ENCODE measurements at places on chromosomes 7 and 10.

GRCh38 chr7:35522697-35523096 lies 172.2 kb downstream of the HERPUD2 start:
- no peak for DNase-seq

DNA sequence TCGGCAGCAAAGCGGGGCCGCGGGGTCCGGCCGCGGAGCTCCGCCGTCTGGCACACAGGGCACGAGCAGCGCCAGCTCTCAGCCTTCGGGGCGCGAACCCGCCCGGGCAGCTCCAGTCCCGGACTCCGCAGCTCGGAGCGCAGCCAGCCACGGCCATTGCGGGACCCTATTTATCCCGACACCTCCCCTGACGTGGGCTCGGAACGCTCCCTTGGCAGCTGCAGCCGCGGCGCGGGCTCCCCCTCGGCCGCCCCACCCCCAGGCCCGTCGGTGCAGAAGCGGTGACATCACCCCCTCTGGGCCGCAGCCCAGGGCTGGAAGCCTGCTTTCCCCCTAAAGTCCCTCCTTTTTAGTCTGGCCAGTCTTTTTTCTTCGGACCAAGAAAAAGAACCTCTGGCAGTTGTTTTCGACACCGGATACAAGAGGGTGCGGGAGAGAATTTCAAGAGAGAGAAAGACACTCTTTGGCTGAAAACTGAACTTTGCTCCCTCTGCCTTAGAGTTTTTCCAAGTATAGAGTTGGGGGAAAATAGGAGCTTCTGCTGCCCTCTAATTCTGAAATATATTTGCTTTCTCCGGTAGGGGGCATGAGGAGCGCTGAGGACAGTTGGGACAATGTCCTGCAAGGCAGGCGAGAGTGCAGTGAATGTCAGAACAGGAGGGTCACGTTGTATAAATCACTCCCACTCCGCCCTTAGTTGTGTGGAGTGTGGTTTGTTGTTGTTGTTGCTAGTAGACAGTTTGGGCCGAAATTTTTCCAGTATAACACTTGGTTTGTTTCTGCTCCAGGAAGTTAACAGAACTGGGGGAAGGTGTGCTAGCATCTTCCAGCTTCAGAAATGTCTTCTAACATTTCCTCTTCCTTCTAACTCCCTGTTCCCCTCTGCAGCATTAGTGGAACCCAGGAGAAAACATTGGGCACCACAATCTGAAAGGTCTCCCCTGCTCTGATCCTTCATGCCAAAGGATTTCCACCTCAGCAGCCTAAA lies at the start of gene SFRP4:
SFRP4 (minus strand) TSS at position 145 of the 988 bp plus-strand sequence. CDS start 280 bp downstream, outside the sequence.
- DNase-seq: no peak

DNA sequence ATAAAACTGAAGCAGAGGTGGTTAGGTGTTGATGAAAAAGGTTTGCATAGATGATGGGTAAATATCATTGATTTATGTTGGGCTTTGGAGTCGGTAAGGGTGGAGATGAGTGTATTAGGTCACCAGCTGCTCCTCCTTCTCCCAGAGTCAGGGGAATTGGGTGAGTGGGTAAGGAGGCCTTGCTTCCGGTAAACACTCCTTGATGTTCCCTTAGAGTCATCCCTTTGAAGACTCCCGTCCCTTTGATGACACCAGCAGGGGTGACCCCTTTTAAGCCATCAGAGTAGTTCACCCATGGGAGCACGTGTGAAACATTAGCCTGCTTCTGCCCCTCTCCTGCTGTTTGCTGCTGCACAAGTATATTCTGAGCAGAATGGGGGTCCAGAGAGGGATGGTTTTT lies 92.2 kb upstream of the DKK1 start:
- DNase-seq: no peak

- DNase-seq: no peak
Measured at GRCh38 chr7:154785898-154786297, 217.0 kb downstream of the PAXIP1 start.

DNA sequence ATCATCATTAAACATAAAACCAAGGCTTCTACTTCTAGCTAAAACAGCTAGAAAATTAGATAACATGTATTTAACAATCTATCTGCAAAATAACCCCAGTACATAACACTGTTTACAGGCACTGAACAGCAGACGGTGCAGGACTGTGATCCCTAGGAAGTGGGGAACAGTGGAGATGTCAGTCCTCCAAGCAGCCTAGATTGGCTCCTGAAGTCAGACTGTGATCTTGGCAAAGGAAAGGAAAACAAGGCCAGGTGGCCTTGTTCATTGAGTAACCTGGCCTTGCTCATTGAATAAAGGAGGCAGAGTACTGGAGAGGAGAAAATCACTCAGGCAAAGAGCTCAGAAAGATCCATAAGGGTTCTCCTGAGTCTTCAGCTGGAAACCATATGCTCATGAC lies 77.7 kb upstream of the DIP2C start:
- no peak for DNase-seq

GRCh38 chr10:10196701-10197100 lies 821.0 kb upstream of the CELF2 start:
- no peak for DNase-seq

DNA sequence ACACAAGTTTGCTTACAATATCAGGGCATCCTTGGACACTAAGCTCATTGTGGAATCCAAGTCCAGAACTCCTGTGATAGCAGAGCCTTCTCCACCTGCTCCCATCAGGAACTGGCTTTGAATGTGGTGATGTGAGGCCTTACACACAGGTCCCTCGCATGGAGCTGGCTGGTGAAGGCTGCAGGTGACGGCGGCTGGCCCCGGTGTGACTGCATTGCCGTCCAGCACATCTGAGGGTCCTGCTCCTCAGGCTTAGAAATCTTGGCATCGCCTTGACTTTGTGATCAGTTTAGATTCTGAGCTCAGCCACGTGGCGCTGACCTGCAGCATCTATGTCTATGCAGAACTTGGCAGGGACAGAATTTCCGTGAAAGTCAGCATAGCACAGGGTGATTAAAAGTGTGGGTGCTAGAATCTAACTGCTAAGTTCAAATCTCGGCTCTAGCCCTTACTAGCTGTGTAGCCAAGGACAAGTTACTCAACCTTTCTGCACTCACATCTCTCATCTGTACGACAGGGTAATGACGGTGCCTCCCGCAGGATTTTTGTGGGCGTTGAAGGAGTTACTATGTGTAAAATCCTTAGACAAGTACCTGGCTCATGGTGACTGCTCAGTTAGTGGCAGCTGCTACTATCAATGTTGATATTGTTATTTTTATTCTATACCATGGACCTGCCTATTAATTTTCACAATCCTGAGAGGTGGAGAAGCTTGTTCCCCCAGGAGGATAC lies 26.6 kb downstream of the HKDC1 start:
- no peak for DNase-seq

GRCh38 chr10:23174074-23174976 lies 17.8 kb upstream of the PTF1A start:
- DNase-seq: no peak

DNA sequence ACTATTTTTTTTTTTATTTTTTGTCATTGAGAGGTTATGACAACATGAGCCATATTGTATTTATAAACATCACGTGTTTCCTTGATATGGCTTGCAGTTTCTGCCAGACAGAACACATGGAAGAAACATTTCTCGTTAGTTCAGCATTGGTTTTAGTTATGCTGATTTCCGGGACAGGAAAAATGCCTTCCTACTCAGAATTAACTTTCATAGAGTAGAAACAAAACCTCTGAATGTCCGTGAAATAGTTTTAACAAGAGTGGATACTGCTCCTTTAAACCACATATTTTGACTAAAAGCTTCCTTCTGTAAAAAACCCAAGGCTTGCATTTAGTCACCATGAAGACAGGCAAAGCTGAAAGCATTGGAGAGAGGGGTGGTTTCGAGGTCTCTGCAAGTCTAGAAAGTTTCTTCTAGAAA lies 240.4 kb downstream of the KIAA1217 start:
- DNase-seq: no peak

- no peak for DNase-seq
Measured at GRCh38 chr7:141575654-141576448, 24.6 kb downstream of the AGK start.

DNA sequence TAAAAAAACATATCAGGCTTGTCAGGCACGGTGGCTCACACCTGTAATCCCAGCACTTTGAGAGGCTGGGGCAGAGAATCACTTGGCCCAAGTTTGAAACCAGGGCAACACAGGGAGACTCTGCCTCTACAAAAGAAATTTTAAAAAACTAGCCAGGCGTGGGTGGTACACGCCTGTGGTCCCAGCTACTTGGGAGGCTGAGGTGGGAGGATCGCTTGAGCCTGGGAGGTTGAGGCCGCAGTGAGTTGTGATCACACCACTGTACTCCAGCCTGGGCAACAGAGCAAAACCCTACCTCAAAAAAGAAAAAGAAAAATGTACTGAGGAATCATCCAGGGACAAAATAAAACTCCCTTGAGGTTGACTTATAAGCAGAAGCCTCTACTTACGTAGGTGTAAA lies 149.9 kb upstream of the KLF14 start:
- no peak for DNase-seq

- no peak for DNase-seq
Measured at GRCh38 chr10:3372281-3372680, 199.7 kb upstream of the PITRM1 start.

DNA sequence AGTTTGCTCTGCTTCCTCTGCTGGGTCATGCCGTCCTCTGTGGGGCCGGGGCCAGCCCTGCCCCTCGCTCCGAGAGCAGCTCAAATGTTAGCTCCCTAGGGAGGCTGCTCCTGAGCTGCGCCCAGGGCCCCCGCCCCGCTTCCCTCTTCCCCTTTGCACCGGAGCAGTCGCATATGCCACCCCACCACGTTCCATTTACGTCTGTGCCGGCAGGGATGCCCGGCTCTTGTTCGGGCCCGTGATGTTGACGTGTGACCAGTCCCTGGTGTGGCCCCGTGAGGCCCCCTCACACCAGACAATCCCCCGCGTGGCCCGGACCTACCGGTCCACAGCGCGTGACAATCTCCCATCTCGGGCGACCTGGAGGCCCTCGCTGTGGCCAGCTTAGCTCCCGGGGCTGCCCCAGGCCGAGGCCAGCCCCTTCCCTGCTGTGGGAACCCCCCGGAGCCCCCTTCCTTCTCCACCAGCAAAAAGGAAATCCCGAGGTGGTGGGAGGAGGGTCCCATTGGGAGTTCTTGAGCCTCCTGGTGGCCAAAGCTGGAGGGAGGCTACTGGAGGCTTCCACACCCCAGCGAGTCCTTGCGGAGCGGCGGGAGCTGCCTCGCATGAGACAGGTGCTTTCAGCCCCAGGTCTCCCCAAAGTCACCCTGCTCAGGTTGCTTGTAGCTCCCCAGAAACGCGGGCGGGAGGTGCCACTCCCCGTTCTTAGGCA lies 15.2 kb downstream of the FAM20C start:
- no peak for DNase-seq

DNA sequence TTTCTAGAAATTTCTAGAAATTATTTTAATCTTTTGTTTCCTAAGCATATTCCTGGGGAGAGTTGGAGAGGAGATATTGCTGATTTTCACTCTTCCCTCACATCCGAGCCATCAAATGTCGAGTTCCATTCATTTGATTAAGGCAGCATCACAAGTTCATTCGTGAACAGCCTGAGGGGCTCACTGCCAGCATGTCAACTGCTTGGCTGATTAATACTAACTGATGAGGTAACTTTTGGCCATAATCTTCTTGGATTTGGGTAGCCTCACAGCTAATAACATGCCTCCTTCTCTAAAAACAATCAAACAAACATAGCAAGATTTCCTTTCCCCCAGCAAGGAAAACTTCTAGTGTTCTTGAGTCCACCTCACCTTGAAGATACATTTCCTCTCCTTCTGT lies 87.1 kb upstream of the AFAP1L2 start:
- no peak for DNase-seq

GRCh38 chr7:54802841-54803240 lies 43.8 kb upstream of the SEC61G start:
- no peak for DNase-seq

- no peak for DNase-seq
Measured at GRCh38 chr7:20141002-20141345, 76.2 kb downstream of the MACC1 start.

Measured in activated CD4-positive, CD25-positive, alpha-beta regulatory T cell treated with anti-CD3 and anti-CD28 coated beads, Interleukin-2, amount 50 U/mL, for 16 hours (primary cell).